ENCODE measurements at places on chromosomes 12 and 14. TPM values are rescaled to one million over a fixed set of nuclear protein-coding genes. Genes with fewer than 3 reads are reported as not detected.
A peak's percentile ranks its signal among the peaks of the same experiment; 100 is the strongest.

Gene FOXN4
- 0.42 TPM for total RNA-seq

DNA sequence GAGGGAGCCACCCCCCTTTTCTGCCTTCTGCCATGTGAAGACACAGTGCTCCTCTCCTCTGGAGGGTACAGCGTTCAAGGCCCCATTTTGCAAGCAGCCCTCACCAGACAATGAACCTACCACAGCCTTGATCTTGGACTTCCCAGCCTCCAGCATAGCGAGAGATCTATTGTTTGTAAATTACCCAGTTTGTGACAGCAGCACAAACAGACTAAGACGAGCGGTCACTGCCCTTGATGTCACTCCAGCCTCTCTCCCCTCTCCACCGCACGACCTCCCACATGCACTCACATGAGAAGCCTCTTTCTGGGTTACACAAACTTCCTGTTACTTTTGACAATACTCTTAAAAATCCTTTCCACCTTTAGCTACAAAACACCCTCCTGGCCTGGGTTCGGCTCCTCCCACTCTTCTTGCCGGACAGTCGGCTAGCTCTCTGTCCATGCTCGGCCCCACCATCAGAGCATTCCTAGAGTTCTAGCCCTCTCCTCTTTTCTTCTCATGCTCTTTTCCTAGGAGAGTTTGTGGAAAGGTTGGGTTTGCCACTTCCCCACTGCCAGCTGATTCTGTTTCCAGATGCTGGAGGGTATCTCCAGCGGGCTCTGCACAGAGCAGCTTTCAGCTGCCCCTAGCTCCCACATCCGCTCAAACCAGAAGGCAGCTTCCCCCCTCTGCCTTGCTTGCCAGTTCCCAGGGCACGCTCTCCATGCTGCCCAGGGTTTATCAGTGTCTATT is 124.3 kb downstream of the FOXN3 start:
- H3K27me3 ChIP-seq: no peaks in the 10 kb centered on the region
- H3K36me3 ChIP-seq: no peaks in the 10 kb centered on the region
- H3K4me3 ChIP-seq: no peak overlapping the region
- no peak overlapping the region for H3K27ac ChIP-seq

Gene FZD10
- total RNA-seq: 0.14 TPM

GRCh38 chr14:71725922-71726579 is 206.2 kb upstream of the RGS6 start:
- no peak overlapping the region for H3K4me3 ChIP-seq
- H3K4me1 ChIP-seq: no peaks in the 10 kb centered on the region
- H3K27me3 ChIP-seq: no peaks in the 10 kb centered on the region
- no peak overlapping the region for H3K27ac ChIP-seq

DNA sequence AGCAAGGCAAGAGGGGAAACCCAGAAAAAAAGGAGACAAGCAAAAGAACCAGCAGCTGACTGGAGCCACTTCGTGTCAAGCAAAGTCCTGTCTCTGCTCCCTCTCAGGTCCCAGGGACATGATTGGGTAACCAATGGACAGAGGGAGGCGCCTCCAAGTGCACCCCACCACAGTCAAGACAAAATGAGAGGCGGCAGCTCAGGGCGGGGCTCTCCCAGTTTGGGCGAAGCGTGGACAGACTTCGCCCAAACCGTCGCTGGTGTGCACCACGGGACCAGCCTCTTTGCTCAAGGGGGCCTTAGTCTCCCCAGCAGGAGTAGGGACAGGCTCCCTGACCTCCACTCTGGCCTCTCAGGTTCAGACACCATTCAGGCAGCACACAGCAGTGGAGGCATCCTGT is 1.5 kb upstream of the BEGAIN start:
- no peak overlapping the region for H3K4me3 ChIP-seq
- H3K27me3 ChIP-seq: peaks cover 79% of the 10 kb centered on the region
- no peak overlapping the region for H3K27ac ChIP-seq
- H3K4me1 ChIP-seq: no peaks in the 10 kb centered on the region

- no peak overlapping the region for H3K4me3 ChIP-seq
- H3K27me3 ChIP-seq: no peaks in the 10 kb centered on the region
- peak; percentile 8 for DNase-seq
- no peak overlapping the region for H3K27ac ChIP-seq
- H3K4me1 ChIP-seq: peaks cover 5% of the 10 kb centered on the region
Measured at GRCh38 chr12:57416039-57416996, 14.5 kb downstream of the R3HDM2 start.

DNA sequence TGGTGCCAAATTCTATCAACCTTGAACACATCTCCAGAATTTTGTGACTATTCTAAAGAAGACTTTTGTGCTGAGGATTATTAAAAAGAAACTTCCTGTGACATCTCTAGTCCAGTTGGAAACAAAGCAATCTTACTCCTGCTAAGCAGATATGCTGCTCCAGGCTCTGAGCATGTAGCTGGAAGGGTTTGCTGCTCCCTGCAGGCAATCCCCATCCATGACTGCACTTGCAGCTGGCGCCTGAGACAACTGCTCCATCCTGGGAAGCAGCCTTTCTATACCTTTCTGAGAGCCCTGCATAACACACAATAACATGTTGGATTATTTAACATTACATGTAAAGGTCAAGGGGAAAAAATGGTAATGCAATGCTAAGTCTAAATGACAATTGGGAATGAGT is 105.1 kb downstream of the NDUFA12 start:
- H3K27ac ChIP-seq: no peak overlapping the region
- no peak overlapping the region for H3K4me3 ChIP-seq
- no peaks in the 10 kb centered on the region for H3K36me3 ChIP-seq
- DNase-seq: peak; percentile 35
- no peaks in the 10 kb centered on the region for H3K27me3 ChIP-seq

DNA sequence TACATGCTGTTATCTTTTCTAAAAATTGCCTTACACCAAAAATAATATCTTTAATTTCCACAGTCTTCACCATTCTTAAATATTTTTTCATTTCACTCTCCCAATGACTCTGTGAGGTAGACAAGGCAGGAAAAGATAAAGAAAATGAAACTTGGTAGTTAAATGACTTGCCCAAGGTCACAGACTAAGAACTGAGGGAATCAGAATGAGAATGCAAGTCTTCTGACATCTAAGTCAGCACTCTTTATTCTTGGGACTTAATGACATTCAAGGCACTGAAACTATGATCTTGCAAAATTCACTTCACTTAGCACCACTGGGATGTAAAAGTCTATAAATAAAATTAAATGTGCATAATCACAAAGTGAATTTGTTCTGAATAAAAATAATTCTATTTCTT is 104.5 kb downstream of the SLC2A13 start:
- no peak overlapping the region for H3K4me3 ChIP-seq
- H3K36me3 ChIP-seq: no peaks in the 10 kb centered on the region
- no peaks in the 10 kb centered on the region for H3K4me1 ChIP-seq
- no peak overlapping the region for H3K27ac ChIP-seq

Gene STRAP
- total RNA-seq: 91.1 TPM

DNA sequence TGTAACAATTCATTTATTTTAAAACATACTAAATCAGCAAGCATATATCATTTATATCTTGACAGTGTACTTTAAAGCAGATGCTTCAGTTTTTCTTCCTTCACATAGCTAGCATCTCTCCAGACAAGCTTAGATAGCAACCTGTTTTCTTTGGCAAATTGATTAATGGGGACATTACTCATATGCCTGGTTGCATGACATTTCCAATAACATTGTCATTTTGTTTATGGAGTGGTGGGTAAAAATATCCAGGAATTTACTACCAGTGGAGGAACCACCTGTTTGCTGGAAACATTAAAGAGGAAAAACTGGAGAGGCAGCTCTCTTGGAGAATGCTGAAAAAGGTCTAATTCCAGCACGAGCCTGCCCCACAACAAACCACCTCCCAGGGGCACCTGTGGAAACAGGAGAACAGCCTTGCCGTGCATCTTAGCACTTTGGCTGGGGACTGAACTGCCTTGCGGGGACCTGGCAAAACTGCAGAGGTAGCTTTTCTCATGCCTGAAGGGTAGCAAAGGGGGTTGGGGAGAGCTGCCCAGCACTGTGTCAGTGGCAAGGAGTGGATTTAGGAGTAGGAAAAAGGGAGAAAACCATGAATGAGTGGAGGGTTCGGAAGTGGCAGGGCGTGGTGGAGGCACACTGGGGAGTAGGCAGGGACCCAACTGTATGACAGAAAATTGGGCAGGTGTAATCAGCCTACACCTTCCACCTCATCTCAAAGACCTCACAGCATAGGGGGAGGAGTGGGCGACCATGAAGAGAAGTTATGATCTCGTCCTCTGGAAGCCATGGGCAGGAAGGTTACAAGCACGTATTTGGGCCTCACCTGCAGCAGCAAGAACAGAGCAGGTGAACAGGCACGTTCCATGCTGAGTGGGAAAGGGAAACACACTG is 11.7 kb upstream of the CREBL2 start:
- no peaks in the 10 kb centered on the region for H3K36me3 ChIP-seq
- no peak for DNase-seq
- no peak overlapping the region for H3K4me3 ChIP-seq
- no peak overlapping the region for H3K27ac ChIP-seq
- no peaks in the 10 kb centered on the region for H3K27me3 ChIP-seq

Gene SYCP3
- total RNA-seq: not detected

- no peak overlapping the region for H3K27ac ChIP-seq
- H3K27me3 ChIP-seq: no peaks in the 10 kb centered on the region
- no peaks in the 10 kb centered on the region for H3K36me3 ChIP-seq
- no peaks in the 10 kb centered on the region for H3K4me1 ChIP-seq
Measured at GRCh38 chr14:101426466-101426865, 134.8 kb upstream of the DIO3 start.

Gene CD27
- not detected for total RNA-seq

Gene FERMT2
- total RNA-seq: 79.8 TPM

Gene HOXC6
- not detected for total RNA-seq

- peak; percentile 64 for DNase-seq
- no peaks in the 10 kb centered on the region for H3K4me1 ChIP-seq
- no peaks in the 10 kb centered on the region for H3K36me3 ChIP-seq
- H3K27ac ChIP-seq: no peak overlapping the region
- H3K27me3 ChIP-seq: peaks cover 19% of the 10 kb centered on the region
Measured at GRCh38 chr12:52871291-52872039, 22.7 kb upstream of the KRT78 start.

Gene NANOG
- total RNA-seq: 0.06 TPM

DNA sequence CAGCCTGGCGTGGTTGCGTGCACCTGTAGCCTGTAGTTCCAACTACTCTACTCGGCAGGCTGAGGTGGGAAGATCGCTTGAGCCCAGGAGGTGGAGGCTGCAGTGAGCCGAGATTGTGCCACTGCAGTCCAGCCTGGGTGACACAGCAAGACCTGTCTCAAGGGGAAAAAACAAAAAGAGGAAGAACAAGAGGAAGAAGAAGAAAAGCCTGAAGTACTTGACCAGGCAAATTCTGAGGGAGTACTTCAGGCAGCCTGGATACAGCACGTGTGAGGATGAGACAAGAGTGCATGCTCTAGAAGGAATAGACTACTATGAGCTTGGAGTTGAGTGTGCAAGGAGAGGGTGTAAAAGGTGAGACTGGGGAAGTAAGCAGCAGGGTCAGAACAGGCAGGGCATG is 1.8 kb downstream of the GDF3 start:
- H3K4me1 ChIP-seq: peaks cover 14% of the 10 kb centered on the region
- DNase-seq: no peak
- no peaks in the 10 kb centered on the region for H3K27me3 ChIP-seq

Gene CMKLR1
- not detected for total RNA-seq

Gene NTF3
- 4.7 TPM for total RNA-seq

DNA sequence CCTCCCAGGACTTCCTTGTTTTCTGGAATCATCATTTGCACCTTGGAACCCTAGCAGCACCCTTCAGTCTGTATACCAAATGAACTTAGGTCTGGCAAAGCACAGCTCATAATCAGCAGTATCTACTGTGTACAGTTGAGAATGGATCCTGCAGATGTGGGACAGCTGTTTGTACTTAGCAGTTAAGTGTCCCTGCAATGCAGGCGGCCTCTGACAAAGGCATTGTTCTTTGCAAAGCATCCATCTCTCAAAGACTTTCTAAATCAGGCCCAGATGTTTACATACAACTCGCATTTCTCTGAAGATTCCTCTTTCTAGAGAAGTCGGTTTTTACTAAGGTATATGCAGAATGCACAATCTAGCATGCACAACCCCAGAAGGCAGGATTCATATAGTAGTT is 170.5 kb upstream of the RBM19 start:
- H3K27me3 ChIP-seq: no peaks in the 10 kb centered on the region
- no peak overlapping the region for H3K27ac ChIP-seq
- DNase-seq: no peak
- H3K36me3 ChIP-seq: no peaks in the 10 kb centered on the region

DNA sequence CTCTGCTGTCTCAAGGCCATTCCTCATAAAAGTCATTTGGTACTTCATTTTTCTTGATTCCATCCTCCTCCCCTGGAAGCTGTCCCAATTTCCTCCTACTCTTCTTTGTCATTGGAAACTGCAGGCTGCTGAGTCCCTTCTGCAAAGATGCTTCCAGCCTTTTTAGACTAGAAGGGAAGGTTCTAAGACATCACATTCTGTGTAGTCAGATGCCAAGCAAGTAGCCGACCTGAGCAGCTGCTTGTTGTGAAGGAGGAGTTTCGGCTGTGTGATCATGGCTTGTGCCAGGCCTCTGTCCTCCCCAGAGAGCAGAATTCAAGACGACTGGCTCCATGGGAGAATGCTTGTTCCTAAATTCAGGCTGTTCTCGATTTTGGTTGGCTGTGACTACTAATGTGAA is 8.7 kb downstream of the RFC5 start:
- H3K4me1 ChIP-seq: no peaks in the 10 kb centered on the region
- no peak overlapping the region for H3K4me3 ChIP-seq
- H3K27me3 ChIP-seq: no peaks in the 10 kb centered on the region
- H3K36me3 ChIP-seq: peaks cover 23% of the 10 kb centered on the region

GRCh38 chr12:4979737-4980136 is 63.9 kb upstream of the KCNA5 start:
- H3K36me3 ChIP-seq: no peaks in the 10 kb centered on the region
- H3K4me1 ChIP-seq: peaks cover 5% of the 10 kb centered on the region
- H3K4me3 ChIP-seq: no peak overlapping the region
- no peak overlapping the region for H3K27ac ChIP-seq
- DNase-seq: no peak

DNA sequence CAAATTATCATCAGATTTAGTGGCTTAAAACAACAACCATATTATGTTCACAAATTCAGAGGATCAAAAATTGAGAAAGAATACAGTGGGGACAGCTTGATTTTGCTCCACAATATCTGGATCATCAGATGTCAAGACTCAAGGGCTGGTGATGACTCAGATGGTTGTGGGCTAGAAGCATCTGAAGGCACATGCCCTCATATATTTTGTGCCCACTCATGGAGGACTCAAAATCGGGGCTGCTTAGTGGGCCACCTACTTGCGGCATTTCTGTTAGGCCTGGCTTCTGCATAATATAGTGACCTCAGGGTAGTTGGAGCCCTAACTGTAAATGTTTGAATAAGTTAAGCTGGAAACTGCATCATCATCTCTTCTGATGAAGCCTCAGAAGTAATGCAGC is 584.5 kb downstream of the SLC16A7 start:
- H3K4me3 ChIP-seq: no peak overlapping the region
- H3K36me3 ChIP-seq: no peaks in the 10 kb centered on the region
- no peak for DNase-seq
- H3K27ac ChIP-seq: no peak overlapping the region
- H3K4me1 ChIP-seq: no peaks in the 10 kb centered on the region

DNA sequence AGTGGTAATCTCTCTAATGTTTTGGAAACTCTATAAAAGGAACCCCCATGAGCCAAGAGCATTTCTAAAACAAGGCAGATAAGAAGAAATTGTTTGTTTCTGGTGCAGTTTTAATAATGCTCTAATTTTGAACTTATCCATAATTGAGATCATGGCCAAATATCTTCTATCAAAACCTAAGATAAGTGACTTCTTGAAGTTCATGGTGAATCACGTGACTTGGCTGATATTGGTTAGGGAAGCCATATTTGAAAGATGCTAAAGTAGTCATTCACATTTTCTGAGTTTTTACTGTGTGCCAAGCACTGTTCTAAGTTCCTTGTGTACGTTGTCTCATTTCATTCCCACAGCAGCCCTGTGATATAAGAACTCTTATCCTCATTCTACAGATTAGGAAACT is 157.9 kb downstream of the KICS2 start:
- peaks cover 11% of the 10 kb centered on the region for H3K4me1 ChIP-seq
- H3K4me3 ChIP-seq: no peak overlapping the region
- H3K36me3 ChIP-seq: no peaks in the 10 kb centered on the region

Gene CCDC88C
- total RNA-seq: 1.2 TPM

Gene HNF1A
- total RNA-seq: not detected
